ENCODE measurements at places on chromosomes 5 and 9.

DNA sequence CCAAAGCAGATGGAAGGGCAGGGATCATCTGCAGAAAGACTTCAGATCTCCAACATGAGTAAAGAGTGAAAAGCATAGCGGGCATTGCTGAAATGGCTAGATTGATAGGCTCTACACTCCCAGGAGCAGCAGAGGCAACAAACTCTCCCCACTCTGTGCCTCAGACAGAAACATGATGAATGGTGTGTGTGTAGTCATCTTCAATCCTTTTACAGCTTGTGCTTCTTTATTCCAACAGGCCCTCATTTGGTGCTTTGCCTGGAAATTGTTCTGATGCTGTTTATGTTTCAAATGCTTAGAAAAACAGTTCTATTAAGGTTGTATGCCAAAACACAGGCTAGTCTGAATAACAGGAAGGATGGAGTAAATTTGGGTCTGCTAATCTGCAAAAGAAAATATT lies 176.2 kb downstream of the DMRTA1 start:
- no peak for DNase-seq

DNA sequence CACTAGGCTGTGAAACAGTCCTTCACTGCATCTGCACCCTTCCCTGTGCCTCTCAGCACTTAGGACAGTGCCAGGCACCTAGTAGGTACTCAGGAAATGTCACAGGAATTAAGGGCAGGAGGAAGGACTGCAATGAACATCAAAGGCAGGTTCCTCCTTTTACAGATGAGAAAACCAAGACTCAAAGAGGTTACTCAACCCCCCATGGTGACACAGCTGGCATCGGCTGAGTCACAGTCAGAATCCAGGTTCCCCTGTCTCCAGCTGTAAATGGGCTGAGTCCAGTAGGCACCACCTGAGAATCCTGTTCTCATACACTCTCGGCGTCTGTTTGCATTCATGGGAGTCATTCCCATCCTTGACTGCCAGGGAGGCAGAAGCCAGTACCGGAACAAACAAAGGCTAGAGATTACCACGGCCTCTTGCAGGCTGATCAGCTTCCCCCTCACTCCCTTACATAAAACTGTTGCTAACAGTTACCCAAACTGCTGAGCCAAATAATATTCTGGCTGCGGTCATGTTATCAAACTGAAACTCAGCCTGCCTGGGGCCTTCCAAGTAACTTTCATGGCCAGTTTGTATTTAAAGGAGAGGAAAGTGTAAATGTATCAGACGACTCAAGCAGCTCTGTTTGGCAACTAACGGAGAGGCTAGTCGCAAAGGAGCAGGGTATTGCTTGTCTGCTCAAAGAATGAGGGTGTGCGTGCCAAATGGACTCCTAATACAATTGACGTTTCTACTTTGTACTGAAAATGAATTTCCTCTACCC lies 201.7 kb downstream of the PAPPA start:
- DNase-seq: no peak

DNA sequence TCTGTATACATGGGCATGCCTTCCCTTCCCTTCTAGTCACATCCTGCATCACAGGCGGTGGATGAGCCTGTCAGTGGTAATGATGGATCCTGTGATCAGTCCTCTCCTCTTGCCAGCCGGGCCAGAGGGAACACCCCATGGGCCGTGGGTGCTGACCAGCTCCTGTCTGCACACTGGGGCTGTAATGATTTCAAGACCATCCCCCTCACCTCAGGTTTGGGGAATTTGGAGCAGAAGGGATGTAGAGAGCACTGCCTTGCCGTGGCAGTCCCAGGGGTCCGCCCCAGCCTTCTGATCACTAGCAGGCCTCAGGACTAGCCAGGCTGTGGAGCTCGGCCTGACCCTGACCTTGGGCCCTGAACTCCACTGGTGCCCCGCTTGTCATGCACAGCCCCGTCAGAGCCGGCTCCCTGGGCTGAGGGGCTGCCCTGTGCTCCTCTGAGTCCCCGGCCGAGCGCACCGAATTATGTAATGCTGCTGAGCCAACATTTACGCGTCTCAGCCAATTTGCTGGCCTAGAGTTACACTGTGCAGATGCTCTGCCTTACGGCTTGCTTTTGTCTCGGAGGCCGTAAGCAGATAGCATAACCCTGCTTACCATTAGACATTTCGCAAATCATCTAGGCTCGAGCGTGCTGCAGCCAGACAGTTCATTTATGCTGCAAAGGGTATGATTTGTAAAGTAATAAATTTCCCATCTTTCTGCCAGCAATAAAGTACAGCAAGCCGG lies 155.3 kb downstream of the MACROH2A1 start:
- DNase-seq: no peak

DNA sequence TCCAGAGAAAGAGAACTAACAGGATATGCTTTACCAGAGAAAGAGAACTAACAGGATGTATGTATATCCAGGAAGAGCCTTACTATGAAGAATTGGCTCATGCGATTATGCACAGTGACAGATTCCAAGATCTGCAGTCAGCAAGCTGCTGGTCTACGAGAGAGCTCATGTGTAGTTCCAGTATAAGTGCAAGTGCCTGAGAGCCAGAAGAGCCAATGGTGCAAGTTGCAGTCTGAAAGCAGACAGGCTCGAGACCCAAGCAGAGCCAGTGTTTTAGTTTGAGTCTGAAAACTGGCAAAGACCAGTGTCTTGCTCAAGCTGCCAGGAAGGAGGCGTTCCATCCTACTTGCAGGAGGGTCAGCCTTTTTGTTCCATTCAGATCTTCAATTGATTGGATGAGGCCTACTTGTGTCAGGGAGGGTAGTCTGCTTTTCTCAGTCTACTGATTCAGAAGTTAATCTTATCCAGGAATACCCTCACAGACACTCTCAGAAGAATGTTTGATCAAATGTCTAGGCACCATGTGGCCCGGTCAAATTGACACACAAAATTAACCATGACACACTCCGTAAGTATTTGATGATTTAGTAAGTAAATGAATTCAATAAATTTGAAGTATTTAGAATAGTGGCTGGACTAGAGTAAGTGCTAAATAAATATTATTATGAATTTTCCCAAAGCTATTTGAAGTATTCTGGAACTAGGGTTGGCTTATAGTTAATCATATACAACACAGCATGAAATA lies 372.1 kb upstream of the SGCD start:
- DNase-seq: no peak

- no peak for DNase-seq
Observed at GRCh38 chr5:164361986-164362385, 856.6 kb downstream of the MAT2B start.

DNA sequence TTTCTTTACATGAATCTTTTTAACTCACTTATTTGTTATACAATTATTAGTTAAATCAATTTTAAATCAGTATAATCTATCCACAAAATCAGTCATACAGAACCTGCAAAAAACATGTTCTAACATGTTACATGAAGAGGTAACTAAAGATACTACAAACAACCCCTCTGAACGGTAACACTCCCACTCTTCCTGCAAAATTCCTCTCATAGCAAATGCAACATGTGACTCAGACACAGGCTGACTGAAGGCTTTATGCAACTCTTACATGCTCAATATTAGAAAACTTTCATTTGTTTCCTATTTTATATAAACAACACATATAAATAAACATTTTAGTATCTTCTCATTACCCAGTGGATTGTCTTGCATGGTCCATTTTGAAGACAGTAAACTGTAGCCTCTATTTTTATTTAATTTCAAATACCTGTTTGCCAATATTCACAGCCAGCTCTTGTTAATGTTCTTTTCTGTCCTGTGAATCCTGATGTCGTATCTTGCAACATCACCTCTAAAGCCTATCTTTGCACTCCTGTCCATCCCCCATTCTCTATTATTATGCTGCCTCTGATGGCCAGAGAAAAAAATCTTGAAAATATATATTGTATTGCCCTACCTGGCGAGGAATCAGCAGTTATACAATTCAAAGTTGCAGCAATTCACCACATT lies 100.5 kb upstream of the CCDC152 start:
- no peak for DNase-seq

DNA sequence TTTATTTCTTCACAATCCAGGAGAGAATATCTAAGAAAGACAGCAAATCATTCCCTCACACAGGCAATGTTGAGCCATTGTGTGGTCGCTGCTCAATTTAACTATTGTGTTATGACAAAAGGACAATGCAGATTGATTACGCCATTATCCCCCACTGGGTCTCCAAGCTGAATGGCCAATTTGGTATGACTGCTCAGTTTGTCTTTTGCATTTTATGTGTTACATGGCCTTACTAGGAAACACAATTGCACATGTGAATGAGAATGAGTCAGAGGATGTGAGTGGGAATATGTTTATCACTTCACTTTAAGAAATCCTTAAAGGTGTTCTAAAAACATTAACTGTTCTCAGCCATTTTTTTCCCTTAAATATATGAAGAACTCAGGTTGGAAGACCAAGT lies 108.3 kb downstream of the FAM174A start:
- DNase-seq: no peak

DNA sequence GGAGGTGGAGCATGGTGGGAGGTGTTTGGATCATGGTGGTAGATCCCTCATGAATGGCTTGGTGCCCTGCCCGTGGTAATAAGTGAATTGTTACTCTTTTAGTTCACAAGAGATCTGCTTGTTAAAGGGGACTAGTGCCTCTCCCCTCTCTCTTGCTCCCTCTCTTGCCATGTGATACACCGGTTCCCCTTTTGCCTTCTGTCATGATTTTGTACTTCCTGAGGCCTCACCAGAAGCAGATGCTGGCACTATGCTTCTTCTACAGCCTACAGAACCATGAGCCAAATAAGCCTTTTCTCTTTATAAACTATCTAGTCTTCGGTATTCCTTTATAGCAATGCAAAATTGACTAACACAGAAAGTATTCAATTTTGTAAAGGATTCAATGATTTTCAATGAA lies 817.1 kb downstream of the TLR4 start:
- DNase-seq: no peak

- DNase-seq: no peak
Observed at GRCh38 chr5:154351566-154351965, 94.2 kb upstream of the SAP30L start.

GRCh38 chr5:97297063-97297703 lies 114.1 kb upstream of the RIOK2 start:
- DNase-seq: no peak

DNA sequence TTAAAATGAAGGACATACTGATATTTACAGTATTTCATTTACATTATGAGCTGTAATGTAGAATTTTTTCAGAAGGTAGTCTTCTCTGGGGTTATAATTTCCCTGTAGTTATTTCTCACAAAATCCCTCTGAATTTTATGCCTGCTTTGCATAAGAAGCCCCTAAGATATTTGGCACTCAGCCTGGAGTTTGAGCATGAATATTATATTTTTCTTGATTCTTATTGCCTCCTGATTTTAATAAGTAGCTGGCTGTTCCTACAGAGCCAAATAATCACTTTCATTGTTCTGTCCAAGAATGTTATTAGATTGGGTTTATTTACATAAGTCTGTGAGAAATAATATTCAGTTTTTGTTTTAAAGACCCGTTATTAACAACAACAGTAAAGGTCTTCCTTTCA lies 195.0 kb downstream of the FER start:
- no peak for DNase-seq

DNA sequence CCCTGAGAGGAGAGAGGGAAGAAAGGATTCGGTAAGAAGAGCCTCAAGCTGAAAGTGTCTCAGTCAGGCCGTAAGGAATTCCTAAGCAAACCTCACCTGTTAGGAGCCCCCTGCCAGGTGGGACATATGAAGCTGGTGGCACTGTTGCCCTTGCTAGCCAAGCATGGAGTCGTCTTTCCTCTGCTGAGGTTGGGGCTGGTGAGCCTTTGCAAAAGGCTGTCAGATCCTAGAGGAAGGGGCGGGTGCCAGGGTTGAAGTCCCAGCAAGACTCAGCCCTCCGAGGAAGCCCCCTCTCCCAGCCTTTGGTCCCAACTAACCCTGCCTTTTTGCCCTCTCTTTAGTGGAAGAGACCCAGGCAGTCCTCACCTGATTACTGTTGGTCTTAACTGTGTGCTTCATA lies 5.5 kb upstream of the SMIM32 start:
- no peak for DNase-seq

DNA sequence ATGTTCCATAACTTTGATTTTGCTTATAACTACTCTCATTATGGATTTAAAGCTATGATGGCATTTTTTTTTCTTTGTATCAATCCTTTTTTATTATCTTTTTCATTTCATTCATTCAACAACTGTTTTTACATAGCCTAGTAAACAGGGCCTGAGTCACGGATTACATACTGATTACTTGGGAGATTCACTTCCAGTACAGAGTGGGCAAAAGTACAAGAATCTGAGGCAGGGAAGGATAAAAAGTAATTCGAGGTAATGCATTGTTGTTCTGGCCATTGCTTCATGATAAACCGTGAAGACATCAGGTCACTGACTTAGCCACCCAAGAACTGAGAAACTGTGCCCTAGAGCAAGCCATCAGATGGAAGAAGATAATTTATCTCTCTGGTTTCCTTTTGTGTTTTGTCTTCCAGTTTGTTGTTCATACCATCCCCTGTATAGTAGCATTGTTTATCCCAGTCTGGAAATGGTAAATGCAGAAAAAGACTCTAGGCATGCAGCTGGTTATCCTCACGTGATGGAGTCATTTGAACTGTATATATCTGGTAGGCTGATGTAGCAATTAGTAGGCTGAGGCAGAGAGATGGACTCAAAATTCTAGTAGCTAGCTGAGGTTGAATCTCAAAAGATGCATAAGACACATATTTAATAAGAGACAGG lies 145.6 kb downstream of the CNTLN start:
- DNase-seq: no peak

DNA sequence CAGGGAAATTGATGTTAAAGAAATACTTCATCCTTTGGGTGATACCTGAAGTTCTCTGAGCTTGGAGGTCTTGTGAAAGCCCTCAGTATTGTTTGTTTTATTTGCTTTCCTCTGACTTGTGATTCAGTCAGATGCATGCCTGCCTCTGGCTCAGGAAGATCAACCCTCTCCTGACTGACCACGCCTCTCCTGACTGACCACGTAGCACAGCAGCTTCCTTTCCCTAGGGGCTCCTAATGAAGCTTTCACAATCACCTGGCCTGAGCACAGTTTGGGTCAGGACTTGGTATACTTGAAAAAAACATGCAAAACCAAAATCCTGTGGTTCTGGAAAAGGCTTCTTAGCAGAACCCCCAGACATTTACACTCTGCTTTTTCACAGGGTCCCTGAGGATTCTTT lies 3.8 kb downstream of the TGFBI start:
- no peak for DNase-seq

GRCh38 chr5:27315363-27316270 lies 277.2 kb upstream of the CDH9 start:
- no peak for DNase-seq

DNA sequence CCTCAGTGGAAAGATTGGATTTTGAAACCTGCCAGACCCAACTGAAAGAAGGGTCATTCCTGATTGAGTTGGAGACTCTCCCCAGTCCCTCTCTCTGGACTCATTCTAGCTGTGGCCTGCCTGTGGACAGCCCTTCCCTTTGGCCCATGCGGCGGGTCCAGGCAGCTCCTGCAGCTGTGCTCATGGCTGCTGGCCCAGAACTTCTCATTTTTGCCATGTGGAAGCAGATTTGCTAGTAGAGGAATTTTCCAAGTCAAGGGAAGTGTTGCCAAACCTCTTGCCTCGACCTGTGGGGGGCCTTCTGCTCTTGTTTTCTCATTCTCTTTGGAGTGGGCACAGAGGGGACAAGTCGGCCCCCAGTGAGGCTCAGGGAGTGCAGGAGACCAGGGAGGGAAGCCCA lies 89.2 kb downstream of the ANKRD33B start:
- no peak for DNase-seq

- no peak for DNase-seq
Observed at GRCh38 chr9:137984520-137985257, 107.1 kb downstream of the CACNA1B start.

Data from stimulated activated CD4-positive, alpha-beta T cell treated with anti-CD3 and anti-CD28 coated beads, Interleukin-15, amount 100 ng/mL, for 1 hour (primary cell).